Right lobe of liver (tissue), 6 donors: ENCODE measurements at places on chromosomes 5 and 9. TPM values are rescaled to one million over a fixed set of nuclear protein-coding genes. Genes with fewer than 3 reads are reported as not detected.

The RORB gene
- not detected for total RNA-seq

The GABRP gene
- total RNA-seq = 0.64 TPM

The STPG3 gene
- total RNA-seq = not detected

The GRM6 gene
- not detected for total RNA-seq

The ANKRD34B gene
- not detected for total RNA-seq

The AFAP1L1 gene
- 3.1 TPM for total RNA-seq

The C8G gene
- total RNA-seq = 407 TPM

The SLC6A3 gene
- total RNA-seq = not detected

DNA sequence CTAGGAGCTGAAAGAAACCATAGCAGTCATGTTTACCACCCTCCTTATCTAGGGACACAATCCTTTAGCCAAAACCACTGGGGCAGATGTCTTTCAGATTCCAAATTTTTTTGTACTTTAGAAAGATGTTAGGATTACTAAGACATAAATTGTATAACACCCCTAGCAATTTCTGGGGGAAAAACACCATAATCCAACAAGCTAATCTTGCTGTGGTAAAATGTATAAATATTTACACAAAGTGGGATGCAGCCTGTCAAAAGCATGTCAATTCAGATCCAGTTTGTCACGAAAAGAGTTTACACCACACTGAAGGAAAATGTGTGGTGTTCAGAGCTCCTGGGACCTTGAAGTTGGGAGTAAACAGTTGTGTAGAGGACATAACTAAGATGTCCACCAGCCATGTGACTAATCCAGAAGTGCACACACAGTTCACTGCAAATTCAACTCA lies 274.3 kb downstream of the ADAMTSL1 start:
- H3K27me3 ChIP-seq = no peaks in the 10 kb centered on the region
- no peak overlapping the region for H3K27ac ChIP-seq
- no peak for DNase-seq
- no peaks in the 10 kb centered on the region for H3K36me3 ChIP-seq

DNA sequence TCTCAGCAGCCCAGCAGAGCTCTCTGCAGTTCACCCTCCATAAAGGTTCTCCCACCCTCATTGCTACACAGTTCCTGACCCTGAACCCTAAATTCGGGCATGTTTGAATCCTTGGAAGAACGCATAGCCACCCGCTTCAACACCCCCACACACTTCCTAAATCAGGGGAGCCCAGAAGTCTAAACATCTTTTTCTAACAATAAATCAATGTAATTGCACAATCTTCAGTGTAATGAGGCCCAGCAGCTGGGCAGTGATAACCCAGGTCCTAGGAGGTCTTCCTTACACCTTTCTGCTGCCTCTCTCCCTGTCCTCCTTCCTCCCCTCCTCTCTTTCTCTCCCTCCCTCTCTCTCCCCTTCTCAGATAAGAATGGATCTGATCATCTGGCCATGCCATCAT lies 88.0 kb downstream of the IRX2 start:
- no peak overlapping the region for H3K4me3 ChIP-seq
- no peak overlapping the region for H3K27ac ChIP-seq
- H3K36me3 ChIP-seq = no peaks in the 10 kb centered on the region
- no peak for DNase-seq

DNA sequence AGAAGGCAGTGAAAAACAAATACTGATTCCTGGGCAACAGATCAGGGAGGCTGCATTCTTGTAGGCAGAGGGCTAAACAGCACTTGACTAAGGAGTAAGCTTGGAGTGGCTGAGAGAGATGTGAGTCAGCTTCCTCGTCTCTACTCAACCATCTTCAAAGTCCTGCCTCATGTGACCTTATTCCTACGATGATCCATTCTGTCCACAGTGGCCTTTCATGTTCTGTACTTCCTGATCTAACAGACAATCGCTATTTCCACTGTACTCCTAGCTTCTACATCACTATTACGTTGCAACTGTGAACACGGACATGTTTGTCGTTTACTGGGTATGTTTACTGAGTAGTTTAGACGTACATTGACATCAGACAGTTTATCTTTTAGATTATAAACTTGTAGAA lies 365.4 kb downstream of the ARL15 start:
- DNase-seq = no peak
- H3K36me3 ChIP-seq = no peaks in the 10 kb centered on the region
- no peak overlapping the region for H3K4me3 ChIP-seq
- no peaks in the 10 kb centered on the region for H3K4me1 ChIP-seq

DNA sequence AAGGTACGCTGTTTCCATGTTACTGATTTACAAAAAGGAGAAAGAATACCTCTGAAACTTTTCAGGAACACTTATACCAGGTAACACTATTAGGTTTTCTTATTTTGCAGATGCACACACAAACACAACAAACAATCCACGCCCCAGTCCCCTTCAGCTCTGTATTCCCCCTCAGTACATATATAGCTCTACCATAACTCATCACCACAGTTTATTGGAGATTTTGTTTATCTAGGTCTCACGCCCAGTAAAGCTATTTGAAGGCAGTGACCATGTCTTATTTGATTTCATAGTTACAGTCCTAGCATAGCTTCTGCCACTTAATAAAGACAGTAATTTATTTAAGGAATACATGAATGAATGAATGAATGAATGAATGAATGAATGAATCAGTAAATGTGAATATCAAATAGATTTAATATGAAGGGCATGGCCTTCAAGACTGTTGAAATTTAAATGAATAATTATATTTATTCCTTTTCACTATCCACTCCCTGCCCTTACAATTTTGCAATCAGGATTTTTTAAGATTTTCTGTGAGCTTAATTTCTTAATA lies 32.9 kb downstream of the INVS start:
- no peaks in the 10 kb centered on the region for H3K4me1 ChIP-seq
- no peaks in the 10 kb centered on the region for H3K27me3 ChIP-seq
- H3K4me3 ChIP-seq = no peak overlapping the region
- H3K27ac ChIP-seq = no peak overlapping the region

GRCh38 chr5:102922111-102922720 lies 167.1 kb downstream of the PAM start:
- H3K36me3 ChIP-seq = no peaks in the 10 kb centered on the region
- no peak for DNase-seq
- no peaks in the 10 kb centered on the region for H3K27me3 ChIP-seq
- H3K27ac ChIP-seq = no peak overlapping the region
- no peaks in the 10 kb centered on the region for H3K4me1 ChIP-seq
- H3K4me3 ChIP-seq = no peak overlapping the region

DNA sequence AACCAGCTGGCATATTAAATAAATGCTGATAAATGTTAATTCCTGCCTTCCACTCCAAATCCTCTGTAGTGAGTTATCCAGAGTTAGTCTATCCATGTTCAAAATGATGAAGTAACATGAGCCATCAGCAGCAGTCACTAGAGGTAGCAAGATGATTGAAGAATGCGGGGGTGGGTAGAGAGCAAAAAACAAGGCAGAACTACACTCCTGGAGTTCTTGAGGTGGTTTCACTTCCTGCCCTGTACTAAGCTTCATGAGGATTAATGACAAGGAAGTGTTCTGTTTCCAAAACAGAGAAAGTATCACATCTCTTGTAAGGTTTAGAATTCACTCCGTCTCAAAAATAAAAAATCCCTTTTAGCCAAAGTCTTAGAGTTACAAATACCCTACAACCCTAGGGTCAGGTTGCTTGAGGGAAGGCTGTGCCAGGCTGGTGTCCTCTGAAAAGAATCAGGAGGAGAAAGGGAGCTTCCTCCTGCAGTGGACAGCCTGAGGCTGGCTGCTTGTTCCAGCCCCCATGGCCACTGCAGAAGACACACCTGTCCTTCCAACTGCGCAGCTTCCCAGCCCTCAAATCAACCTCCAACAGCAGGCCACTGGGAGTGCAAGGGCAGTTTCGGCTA lies 180.2 kb downstream of the DENND1A start:
- no peaks in the 10 kb centered on the region for H3K27me3 ChIP-seq
- DNase-seq = no peak
- H3K4me3 ChIP-seq = no peak overlapping the region
- H3K4me1 ChIP-seq = no peaks in the 10 kb centered on the region

DNA sequence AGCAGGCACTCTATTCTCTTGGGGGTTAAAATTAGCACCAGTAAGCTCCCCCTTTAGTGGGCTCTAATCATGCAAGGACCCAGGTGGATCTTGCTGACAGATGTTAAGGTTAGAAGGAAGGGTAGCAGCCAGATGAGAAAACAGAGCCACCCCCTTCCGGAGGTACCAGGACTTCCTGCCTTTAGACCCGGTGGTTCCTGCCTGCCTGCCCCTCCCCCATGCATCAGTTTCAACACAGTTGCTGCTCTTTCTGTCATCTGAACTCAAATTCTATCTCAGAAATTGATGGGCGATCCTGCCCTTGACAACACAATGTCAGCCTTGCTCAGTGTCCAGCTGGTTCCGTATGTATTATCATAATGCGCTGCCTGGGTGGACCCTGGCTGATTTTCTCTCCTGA lies 287.3 kb downstream of the EBF1 start:
- no peak for DNase-seq
- no peak overlapping the region for H3K27ac ChIP-seq
- no peak overlapping the region for H3K4me3 ChIP-seq
- no peaks in the 10 kb centered on the region for H3K27me3 ChIP-seq

- no peak overlapping the region for H3K27ac ChIP-seq
- no peaks in the 10 kb centered on the region for H3K4me1 ChIP-seq
- H3K36me3 ChIP-seq = no peaks in the 10 kb centered on the region
- H3K4me3 ChIP-seq = no peak overlapping the region
- no peak for DNase-seq
Observed at GRCh38 chr9:13443346-13444244, 164.1 kb upstream of the MPDZ start.

- no peaks in the 10 kb centered on the region for H3K4me1 ChIP-seq
- no peaks in the 10 kb centered on the region for H3K27me3 ChIP-seq
Observed at GRCh38 chr5:151591144-151591819, at the start of gene FAT2. Gene FAT2, minus strand, starts transcription at chr5:151591331. Its CDS starts 22,400 bp downstream, at chr5:151568931.

- H3K27me3 ChIP-seq = no peaks in the 10 kb centered on the region
- H3K4me1 ChIP-seq = no peaks in the 10 kb centered on the region
- DNase-seq = no peak
- H3K36me3 ChIP-seq = no peaks in the 10 kb centered on the region
- H3K27ac ChIP-seq = no peak overlapping the region
Observed at GRCh38 chr5:132662004-132662401, 4.0 kb downstream of the IL13 start.

DNA sequence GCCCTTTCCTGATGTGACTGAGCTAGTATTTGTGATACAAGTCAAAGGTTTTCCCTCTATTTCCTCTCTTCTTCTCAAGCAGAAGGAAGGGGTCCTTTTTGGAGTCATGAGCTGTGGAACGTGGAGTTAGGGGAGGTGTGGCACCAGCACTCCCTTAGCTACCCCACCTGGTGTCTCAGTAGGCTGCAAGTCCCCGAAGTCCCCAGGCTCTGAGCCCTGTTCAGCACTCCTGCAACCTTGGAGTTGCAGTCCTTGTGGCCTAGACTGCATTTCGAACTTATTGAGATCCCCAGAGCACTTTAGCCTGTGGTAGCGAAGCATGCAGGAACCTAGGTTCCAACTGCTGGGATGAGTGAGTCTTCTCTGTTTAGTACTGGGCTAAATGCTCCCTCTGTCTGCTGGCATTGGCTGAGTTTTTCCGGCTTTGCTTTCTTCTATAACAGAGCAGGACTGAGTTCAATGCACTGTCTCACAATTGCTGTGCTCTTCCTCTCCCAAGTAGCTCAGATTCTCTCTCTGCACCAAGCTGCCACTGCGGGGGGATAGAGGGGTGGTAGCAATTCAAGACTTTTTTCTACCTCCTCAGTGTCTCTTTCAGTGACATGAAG lies 600.7 kb upstream of the CDH9 start:
- DNase-seq = no peak
- no peak overlapping the region for H3K27ac ChIP-seq
- no peak overlapping the region for H3K4me3 ChIP-seq
- H3K36me3 ChIP-seq = no peaks in the 10 kb centered on the region
- no peaks in the 10 kb centered on the region for H3K4me1 ChIP-seq

- no peak overlapping the region for H3K27ac ChIP-seq
- H3K4me1 ChIP-seq = no peaks in the 10 kb centered on the region
- no peaks in the 10 kb centered on the region for H3K36me3 ChIP-seq
- no peak overlapping the region for H3K4me3 ChIP-seq
- H3K27me3 ChIP-seq = no peaks in the 10 kb centered on the region
Observed at GRCh38 chr9:91902475-91903125, 47.4 kb downstream of the ROR2 start.

GRCh38 chr9:74742191-74742790 lies 145.4 kb downstream of the TRPM6 start:
- H3K4me1 ChIP-seq = no peaks in the 10 kb centered on the region
- no peaks in the 10 kb centered on the region for H3K27me3 ChIP-seq
- DNase-seq = no peak
- H3K4me3 ChIP-seq = no peak overlapping the region

- no peak overlapping the region for H3K27ac ChIP-seq
- no peak overlapping the region for H3K4me3 ChIP-seq
- H3K27me3 ChIP-seq = no peaks in the 10 kb centered on the region
- DNase-seq = no peak
- H3K4me1 ChIP-seq = no peaks in the 10 kb centered on the region
Observed at GRCh38 chr5:82882316-82882715, 194.9 kb downstream of the TMEM167A start.

- no peak overlapping the region for H3K27ac ChIP-seq
- H3K4me1 ChIP-seq = peaks cover 11% of the 10 kb centered on the region
- DNase-seq = no peak
- H3K4me3 ChIP-seq = no peak overlapping the region
- H3K36me3 ChIP-seq = no peaks in the 10 kb centered on the region
- no peaks in the 10 kb centered on the region for H3K27me3 ChIP-seq
Observed at GRCh38 chr5:139708434-139708861, 60.3 kb downstream of the CXXC5 start.

- no peak within 1 kb of the TSS for H3K27ac ChIP-seq
- peak; percentile 66 for DNase-seq
- peak within 1 kb of the TSS; percentile 50 for H3K4me3 ChIP-seq
- no peaks in the 10 kb centered on the region for H3K4me1 ChIP-seq
- H3K27me3 ChIP-seq = no peaks in the 10 kb centered on the region
- H3K36me3 ChIP-seq = no peaks in the 10 kb centered on the region
Observed at GRCh38 chr5:52989025-52989780, at the start of gene ITGA2. Gene ITGA2, plus strand, starts transcription at chr5:52989352. Its CDS starts 117 bp downstream, at chr5:52989469.

- H3K4me3 ChIP-seq = no peak overlapping the region
- H3K27me3 ChIP-seq = no peaks in the 10 kb centered on the region
- no peak for DNase-seq
- H3K4me1 ChIP-seq = no peaks in the 10 kb centered on the region
- H3K27ac ChIP-seq = no peak overlapping the region
- H3K36me3 ChIP-seq = no peaks in the 10 kb centered on the region
Observed at GRCh38 chr9:68998812-68999211, 15.1 kb downstream of the PRKACG start.
